Stimulated activated CD4-positive, alpha-beta T cell treated with anti-CD3 and anti-CD28 coated beads, Interleukin-1b, Interleukin-23, amount 100 ng/mL, for 1 hour (primary cell): ENCODE measurements at places on chromosomes 3 and 15.

GRCh38 chr15:98720031-98720430 is 71.7 kb downstream of the IGF1R start:
- no peak for DNase-seq

DNA sequence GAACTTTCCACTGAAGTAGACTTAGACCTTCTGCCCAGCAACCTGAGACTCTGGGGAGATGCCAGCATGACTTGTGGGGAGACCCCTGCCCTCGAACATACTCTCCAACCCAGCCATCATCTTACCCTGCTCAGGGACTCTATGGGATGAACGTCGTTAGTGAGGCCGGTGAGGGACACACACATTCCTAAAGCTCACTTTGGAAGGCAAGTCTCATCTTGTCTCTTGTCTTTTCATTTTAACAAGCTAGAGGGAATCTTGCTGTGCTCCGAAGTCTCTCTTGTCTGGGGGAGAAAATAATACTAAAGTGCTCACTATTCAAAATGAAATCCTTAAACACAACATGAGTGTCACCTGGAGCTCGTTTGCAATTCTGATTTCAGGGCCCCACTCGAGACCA is 239.5 kb upstream of the HES1 start:
- no peak for DNase-seq

- DNase-seq, result no peak
Observed at GRCh38 chr3:150385296-150386242, 22.5 kb upstream of the TSC22D2 start.

GRCh38 chr15:81273855-81274254 is 50.1 kb downstream of the STARD5 start:
- no peak for DNase-seq

- DNase-seq, result no peak
Observed at GRCh38 chr3:54837964-54838363, 89.9 kb downstream of the LRTM1 start.

GRCh38 chr3:116263842-116264545 is 181.3 kb downstream of the LSAMP start:
- no peak for DNase-seq

- no peak for DNase-seq
Observed at GRCh38 chr3:109678600-109678999, 341.3 kb upstream of the DPPA4 start.

GRCh38 chr3:191380001-191380400 is 49.7 kb upstream of the UTS2B start:
- no peak for DNase-seq

- DNase-seq, result no peak
Observed at GRCh38 chr3:68290333-68290732, 635.9 kb upstream of the SUCLG2 start.

DNA sequence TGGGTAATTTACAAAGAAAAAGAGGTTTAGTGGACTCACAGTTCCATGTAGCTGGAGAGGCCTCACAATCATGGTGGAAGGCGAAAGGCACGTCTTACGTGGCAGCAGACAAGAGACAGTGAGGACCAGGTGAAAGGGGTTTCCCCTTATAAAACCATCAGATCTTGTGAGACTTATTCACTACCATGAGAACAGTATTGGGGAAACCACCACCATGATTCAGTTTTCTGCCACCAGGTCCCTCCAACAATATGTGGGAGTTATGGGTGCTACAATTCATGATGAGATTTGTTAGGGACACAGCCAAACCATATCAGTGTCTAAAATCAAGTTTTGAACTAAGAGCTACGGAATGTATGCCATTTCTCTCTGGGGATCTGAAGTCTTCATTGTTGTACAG is 354.8 kb upstream of the C2CD4B start:
- DNase-seq, result no peak

DNA sequence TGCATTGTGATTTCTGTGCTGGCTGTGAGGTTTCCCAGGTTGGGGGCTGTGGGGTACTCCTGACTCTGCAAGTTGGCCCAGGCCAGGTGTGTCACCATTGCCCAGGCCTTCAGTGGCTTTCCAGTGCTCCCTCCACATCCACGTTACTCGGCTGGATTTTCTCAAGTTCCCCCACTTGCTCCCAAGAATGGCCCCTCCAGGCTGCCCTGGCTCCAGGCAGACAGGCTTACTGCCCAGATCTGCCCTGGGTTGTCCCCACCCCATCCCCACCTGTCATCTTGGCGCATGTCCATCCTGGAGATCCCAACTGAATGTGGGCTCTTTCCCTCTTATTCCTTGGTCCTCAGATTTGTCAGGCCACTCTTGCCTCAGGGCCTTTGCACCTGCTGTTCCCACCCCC is 3.6 kb downstream of the APBA2 start:
- no peak for DNase-seq

DNA sequence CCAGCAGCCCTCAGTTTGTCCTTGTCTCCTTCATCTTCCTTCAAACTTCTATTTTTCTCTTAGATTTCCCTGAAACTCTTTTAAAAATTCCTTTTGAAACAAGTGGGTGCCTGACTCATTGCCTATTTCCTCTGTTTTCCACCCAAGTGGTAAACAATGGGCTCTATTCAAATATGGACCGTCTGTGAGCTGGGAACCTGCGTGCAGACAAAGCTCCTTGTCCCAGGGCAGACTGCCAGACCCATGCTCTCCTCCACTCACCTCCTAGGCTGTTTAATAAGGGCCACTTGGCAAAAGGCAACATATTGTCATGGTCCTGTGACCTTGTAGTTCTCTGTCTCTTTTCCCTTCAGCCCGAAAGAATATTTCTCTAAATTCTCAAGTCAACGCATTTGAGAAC is 332.7 kb upstream of the THBS1 start:
- no peak for DNase-seq

- DNase-seq, result no peak
Observed at GRCh38 chr3:115800489-115801075, 177.3 kb downstream of the GAP43 start.

DNA sequence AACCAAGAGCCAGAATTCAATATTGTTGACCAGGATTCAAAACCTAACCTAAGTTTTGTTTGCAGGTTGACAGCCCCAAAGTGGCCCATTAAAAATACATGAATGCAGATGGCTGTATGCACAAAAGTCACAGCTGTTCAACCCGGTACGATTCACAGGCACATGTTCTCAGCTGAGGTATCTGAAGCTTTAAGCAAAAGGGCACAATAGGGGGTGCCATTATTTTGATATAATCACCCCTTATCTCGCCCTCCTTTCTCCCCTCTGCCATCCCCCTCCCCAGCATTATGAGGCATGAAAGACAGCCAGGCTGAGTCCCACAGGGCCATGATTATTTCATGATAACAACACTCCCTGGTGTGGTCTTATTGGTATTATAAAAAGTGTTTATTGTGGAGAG is 264.9 kb downstream of the EBLN2 start:
- no peak for DNase-seq

GRCh38 chr15:50082066-50082465 is 37.0 kb downstream of the ATP8B4 start:
- no peak for DNase-seq

DNA sequence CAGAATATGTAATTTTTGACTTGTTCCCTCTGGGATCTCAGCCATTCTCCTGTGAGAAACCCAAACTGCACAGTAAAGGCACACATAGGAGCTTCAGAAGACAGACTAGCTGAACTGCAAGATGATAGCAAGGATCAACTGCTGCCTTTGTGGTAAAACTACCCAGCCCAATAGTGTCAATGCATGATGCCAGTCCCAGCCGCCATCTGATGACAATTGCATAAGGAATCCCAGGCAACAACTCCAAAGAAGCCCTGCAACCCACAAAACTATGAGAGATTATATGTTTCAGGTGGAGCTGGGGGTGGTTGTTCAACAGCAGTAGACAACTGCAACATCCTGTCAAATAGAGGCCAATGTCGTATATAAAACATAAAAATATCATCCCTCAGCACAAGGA is 192.4 kb upstream of the ARPP21 start:
- DNase-seq, result no peak

- DNase-seq, result no peak
Observed at GRCh38 chr15:52247461-52247860, 48.1 kb downstream of the MYO5C start.

GRCh38 chr3:195164573-195165264 is 106.2 kb downstream of the XXYLT1 start:
- no peak for DNase-seq

DNA sequence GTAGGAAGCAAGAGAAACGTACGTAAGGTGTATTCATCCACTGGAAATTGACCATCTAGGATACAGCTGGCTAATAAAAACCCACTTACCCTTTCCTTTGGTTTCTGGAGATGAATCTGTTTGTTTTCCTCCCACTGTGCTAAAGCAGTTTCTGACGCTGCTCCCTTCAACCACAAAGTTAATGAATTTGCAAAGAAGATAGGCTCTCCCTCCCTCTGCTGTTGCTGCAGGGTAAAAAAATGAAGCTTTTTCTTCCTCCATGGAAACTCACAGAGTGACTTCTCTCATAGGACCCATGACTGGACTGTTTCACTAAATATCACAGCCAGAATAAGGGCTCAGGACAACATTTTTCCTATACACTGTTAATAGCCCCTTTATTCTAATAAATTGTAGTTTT is 172.1 kb upstream of the LRRN1 start:
- no peak for DNase-seq

GRCh38 chr3:121431726-121432517 is 113.9 kb downstream of the POLQ start:
- peak; percentile 9 for DNase-seq

- no peak for DNase-seq
Observed at GRCh38 chr15:61137105-61137792, 91.9 kb downstream of the RORA start.

DNA sequence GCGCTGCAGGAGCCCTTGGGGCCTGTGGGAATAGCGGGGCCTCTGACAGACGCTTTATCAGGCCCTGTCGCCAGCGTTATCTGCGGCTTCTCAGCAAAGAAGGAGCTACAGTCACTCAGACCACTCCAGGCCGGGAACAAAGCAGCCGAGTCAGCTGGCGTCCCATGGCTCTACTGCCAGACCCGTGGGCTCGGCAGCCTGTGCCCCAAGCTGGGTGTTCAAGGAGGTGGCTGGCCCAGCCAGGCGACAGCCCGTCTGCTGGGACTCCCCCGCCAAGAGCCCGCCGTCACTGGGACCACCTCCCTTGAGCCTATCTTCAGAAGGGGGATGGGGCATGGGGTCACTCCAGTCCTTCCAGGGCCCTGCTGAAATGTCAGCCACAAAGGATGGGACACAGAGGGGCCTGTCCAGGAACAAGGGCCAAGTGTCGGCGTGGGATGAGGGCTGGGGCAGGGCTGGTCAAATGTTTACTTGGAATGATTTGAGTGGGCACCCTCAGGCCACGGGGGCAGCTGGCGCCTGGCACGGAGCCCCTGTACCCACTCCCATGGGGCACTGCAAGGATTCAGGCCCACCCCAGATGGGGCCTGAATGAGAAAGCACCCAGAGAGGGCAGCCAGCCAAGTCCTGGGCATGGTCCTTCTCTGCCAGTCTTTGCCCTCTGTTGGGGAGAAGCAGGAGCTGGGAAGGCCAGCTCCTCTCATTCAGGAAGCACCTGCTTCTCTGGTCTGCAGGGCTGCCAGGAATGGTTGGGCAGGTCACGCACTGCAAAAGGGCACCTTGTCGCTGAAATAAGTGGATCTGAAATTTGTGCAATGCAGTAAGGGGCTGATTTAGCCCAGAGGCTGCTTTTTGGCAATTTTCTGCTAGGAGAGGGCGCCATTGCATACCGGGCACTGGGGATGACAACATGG is 148.3 kb downstream of the SMAD6 start:
- DNase-seq, result no peak

DNA sequence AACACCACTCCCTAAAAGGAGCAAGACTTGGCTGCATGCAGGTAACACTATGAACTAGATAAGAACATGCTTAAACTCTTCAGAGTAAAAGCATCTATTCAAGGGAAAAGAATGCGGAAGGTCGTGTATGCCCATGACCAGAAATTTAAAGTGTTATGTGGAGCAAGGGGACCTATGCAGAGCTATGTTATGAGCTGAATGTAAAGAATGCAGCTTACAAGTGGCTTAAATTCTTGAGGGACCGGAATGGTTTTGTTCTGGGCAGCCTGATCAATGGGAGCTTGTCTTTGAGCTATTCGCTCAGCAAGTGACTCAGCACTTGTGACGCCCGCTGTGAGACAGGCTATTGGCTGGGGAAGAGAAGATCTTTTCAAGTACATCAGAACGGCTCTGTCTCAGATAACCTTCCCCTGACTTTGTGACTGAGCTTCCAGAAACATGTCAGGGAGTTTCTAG is 367.5 kb upstream of the THBS1 start:
- no peak for DNase-seq

DNA sequence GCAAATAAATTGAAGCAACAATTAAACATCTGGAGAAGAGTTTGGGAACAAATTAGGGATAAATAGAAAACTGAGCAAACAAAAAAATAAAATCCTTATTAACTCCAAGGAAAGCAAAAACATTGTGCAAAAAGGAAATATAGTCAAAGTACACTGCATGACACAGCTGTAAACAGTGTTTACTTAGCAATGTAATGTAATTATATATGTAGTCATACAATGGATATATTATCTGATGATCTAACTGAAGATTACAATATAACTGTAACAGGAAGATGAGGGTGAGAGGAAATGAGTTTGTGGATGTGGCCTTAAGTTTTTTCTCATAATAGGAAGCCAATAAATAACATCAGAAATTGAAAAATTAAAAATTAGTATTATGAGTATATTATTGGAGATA is 42.5 kb downstream of the SCN10A start:
- no peak for DNase-seq

- no peak for DNase-seq
Observed at GRCh38 chr3:186939536-186939935, 9.2 kb downstream of the ST6GAL1 start.

DNA sequence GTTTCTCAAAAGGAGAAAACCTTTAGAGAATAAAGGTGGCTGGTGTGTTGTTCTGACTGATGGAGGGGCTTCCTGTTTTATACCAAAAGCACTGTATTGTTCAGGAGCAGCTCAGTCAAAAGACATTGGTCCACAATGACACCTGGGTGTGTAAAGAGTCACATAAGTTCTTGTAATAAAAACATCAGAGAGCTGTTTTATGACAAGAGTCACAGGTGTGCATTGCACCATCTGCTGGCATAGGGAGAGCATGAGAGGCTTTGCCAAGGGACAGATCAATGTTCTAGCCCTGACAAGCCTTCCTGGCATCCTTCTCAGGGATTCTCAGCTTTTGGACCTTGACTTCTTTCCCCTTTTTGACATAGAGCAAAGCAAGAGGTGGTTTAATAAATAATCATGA is 20.4 kb downstream of the ARPP21 start:
- DNase-seq, result no peak

DNA sequence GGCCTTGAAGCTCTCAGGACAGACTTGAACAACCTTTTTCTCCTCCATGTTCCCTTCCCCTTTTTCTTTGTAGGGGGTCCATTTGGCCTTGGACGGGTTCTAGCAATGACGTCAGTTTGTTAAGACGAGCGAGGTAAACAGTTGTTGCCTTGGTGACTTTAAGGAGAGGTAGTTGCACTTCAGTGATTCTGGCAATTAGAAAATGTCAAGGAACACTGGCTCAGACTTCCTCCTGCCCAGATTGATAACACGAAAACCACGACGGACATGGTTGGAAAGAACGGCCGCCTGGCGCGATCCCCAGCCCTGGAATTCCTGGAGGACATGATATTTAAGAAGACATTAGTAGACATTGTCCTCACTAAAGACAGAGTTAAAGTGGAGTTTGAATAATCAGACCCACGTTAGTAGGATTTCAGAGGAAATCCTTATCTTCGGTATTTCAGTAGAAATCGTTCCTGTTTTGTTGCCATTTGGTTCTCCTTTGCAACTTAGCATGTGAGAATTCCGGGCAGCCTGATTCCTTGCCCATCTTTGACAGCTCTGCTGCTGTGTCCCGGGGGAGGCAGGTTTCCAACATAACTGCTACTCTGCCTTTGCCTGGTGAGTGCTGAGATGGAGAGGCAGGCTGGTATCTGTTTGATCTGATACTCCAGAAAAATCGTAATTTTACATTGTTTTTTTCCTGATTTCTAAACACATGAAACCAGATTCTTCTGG is 87.3 kb downstream of the ST6GAL1 start:
- no peak for DNase-seq
